Activated CD8-positive, alpha-beta T cell treated with anti-CD3 and anti-CD28 coated beads, Interleukin-2, amount 10 ng/mL, durations not matched to agents 7 days and 5 days (primary cell): ENCODE measurements at places on chromosomes 12 and 14. TPM values are rescaled to one million over a fixed set of nuclear protein-coding genes. Genes with fewer than 3 reads are reported as not detected.

DNA sequence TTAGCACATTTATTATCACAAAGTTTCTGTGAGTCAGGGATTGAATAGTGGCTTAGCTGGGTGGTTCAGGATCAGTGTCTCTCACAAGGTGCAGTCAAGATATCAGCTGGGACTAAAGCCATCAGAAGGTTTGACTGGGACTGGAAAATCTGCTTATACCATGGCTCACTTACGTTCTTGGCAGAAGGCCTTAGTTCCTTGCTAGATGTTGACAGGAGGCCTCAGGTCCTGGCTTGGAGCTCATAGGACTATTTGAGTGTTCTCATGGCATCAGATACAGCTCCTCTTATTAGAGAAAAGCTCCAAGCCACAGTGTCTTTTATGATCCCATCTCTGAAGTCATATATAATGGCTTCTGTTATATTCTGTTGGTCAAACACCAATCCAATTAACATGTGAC, 127.3 kb downstream of the SLC6A15 start:
- no peak for DNase-seq

GRCh38 chr14:26415618-26416123, 182.2 kb downstream of the NOVA1 start:
- no peak for DNase-seq

GRCh38 chr12:23618718-23619117, 330.8 kb downstream of the SOX5 start:
- no peak for DNase-seq

GRCh38 chr14:72701237-72701565, 192.7 kb downstream of the DPF3 start:
- DNase-seq = no peak

DNA sequence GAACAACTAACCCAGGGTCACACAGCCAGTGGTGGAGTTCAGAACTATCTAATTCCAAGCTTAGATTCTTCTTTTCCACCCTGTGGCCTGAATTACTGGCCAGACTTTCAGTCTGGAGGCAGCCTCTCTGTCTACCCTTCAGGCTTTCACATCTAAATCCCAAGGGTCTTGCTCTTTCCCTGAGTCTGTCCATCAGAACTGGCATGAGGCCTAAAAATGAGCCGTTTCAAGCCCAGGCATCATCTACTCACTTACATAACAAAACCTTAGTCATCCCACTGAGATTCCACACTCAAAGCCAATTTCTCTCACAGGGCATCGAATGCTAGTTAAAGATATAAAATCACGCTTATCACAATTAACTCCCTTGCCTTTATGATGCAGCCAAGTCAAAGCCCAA, 1.3 kb upstream of the PTGDR start:
- DNase-seq = no peak

DNA sequence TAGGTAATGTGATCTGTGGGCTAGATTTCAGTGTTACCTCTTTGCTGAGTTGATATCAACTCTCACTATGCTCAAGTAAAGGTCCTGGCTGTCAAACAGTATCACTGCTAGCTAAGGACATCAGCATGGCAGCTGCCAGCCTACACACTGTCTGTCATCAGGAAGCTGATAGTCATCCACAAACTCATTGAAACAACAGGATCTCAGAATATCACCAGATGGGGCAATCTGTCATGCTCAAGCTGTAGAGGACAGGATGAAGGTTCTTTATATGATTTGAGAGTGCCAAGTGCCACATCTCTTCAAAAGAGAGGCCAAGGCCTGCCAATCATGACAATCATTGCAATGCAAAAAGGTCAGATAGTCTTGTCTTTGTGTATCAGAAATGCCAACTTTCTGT, 811.5 kb upstream of the SEL1L start:
- no peak for DNase-seq

GRCh38 chr14:91254461-91254860, 10.0 kb upstream of the GPR68 start:
- DNase-seq = peak; percentile 74

GRCh38 chr14:65279958-65280357, 132.6 kb upstream of the FUT8 start:
- no peak for DNase-seq

- no peak for DNase-seq
Measured at GRCh38 chr14:33488582-33488981, 462.3 kb downstream of the EGLN3 start.

FIGNL2 gene
- total RNA-seq = 0.37 TPM

IRAK3 gene
- total RNA-seq = 0.40 TPM

AQP2 gene
- total RNA-seq = not detected

SERPINA1 gene
- total RNA-seq = not detected

RTRAF gene
- 206 TPM for total RNA-seq

UNC79 gene
- not detected for total RNA-seq

CLEC12A gene
- total RNA-seq = 4.8 TPM

GTF2H3 gene
- 47.0 TPM for total RNA-seq

ACSS3 gene
- total RNA-seq = not detected

RNASE2 gene
- not detected for total RNA-seq
